ENCODE measurements at places on chromosomes 4 and X. TPM values are rescaled to one million over a fixed set of nuclear protein-coding genes. Genes with fewer than 3 reads are reported as not detected.

GRCh38 chr4:142474398-142475087 is 371.6 kb downstream of the INPP4B start:
- DNase-seq: no peak

DNA sequence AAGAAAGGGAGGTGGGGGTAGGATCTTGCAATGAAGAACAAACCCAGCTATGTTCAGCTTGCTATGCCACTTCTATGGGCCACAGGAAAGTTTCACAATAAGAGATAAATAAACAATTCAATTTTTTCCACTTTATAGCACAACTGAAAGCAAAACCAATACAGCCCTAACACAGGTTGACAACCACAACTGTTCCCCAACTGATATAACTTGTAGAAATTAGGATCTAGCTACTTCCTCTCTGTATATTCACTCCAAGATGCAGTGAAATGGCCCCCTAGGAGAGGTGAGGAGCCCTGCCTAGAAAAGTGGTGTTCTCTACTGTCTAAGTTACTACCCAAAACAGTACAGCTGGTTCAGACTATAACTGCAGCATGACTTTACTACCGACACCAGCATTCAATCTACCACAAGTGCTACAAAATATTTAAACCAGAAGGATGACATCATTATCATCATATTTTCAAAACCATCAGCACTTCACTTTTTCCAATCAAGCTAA is 77.0 kb downstream of the FBXW7 start:
- no peak for DNase-seq

The F9 gene
- not detected for total RNA-seq

The SNX25 gene
- total RNA-seq: 44.7 TPM

- DNase-seq: no peak
Measured at GRCh38 chrX:113001836-113002235, 161.2 kb upstream of the AMOT start.

The NDST4 gene
- total RNA-seq: not detected

The GAB3 gene
- total RNA-seq: 12.8 TPM

DNA sequence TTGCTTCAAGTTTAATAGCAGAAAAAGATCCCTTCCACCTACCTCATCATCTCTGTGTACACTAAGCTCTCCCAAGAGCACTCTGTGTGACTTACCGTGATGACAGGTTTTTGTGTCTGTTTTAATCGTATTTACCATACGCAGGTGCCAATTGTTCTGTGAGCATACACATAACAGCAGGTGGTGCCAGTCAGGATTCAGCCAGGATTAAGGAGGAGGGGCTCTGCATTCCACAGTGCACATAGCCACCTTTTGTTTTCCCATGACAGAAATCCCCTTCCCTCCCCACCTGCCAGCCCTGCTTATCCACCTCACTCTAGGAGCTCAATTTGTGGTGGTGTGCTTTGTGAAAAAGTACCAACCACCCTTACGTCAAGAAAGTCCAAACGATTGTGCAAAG is 14.8 kb downstream of the ANK2 start:
- DNase-seq: no peak

The SSX4 gene
- not detected for total RNA-seq

DNA sequence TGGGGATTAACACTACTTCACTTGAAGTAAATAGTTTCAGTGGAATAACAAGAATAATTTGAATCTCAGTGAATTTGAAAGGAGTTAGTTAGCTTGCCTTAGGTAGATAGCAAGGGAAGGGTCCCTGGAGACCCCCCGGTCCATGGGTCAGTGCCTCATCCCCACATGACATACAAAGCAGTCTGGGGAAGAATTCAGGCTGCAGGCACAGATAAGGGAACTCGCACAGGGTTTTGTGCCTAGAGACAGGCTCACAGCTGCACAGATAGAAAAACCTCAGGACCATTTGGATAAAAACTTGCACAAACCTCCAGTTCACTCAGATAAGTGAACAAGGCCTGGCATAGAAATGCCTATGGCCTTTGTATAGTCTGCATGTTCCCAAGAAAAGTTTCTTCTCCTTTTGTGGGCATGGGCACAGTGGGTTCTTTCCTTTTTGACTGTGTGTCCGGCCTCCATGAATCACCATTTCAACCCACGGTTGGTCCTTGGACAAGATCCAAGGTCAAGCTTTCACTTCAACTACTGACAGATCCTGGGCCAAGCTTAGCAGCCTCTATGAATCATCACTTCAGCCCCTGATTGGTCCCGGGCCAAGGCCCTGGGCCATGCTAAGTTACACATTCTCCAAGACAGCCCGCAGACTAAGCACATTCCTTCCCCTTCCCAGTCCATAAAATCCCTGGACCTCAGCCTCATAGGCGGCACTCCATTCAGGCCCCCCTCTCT is 108.3 kb upstream of the KLHL4 start:
- DNase-seq: peak; percentile 83

The ADH1C gene
- 3.4 TPM for total RNA-seq

DNA sequence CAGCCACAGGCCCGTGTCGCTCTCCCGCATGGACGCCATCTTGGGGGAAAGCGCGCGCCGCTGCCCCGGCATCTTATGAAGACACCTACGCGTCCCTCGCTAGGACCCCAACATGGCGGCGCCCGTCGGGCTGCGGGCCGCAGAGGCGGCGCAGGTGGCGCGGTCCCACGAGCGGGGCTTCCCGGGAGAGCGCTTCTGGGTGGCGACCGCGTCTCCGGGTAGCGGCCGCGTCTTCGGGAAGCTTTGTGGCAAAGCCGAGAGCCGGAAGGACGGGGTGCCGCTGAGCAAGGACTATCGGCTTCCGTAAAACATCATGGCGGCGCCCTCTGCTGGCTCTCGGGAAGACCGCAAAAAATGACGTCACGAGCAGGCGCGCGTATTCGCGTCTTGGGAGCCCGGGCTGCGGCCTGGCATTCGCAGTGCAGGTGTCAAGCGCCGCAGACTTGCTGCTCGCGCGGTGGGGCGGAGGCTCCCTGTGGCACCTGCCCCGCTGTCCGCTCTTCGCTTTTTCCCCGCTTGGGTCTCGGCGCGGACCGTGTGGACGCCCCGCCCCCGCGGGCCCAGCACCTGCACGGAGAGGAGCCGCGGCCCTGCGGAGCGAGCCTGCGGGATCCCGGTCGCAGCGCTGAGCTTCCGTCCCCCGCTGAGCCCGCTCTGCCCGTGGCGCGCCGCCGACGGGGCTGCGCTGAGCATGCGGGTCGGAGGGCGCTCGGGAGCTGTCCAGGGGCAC is at the start of gene NELFA:
Gene NELFA, minus strand, starts transcription at position 54 of the 730 bp plus-strand sequence. Its CDS starts 15 bp downstream, at position 39.
- peak; percentile 97 for DNase-seq

The PLP2 gene
- total RNA-seq: 159 TPM

DNA sequence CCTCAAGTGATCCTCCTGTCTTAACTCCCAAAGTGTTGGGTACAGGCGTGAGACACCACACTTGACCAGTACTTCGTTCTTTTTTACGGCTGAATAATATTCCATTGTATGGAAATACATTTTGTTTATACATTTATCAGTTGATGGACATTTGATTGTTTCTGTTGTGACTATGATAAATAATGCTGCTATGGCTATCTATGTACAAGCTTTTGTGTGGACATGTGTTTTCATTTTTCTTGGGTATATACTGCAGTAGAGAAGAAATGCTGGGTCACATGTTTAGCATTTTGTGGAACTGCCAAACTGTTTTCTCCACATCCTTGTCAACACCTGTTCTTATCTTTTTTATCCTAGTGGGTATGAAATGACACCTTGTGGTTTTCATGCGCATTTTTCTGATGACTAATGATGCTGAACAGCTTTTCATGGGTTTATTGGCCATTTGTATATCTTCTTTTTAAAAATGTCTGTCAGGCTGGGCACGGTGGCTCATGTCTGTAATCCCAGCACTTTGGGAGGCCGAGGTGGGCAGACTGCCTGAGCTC is 37.3 kb downstream of the SAT1 start:
- no peak for DNase-seq

DNA sequence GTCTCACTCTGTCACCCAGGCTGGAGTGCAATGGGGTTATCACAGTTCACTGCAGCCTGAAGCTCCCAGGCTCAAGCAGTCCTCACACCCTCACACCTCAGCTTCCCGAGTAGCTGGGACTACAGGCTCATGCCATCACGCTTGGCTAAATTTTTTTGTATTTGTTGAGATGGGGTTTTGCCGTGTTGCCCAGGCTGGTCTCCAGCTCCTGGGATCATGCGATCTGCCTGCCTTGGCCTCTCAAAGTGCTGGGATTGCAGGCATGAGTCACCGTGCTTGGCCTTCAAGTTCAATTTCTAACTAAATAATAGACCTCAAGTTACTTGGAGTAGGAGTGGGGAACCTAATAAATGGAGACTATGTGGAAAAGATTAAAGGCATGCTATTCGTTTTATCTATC is 48.9 kb downstream of the MND1 start:
- peak; percentile 80 for DNase-seq

DNA sequence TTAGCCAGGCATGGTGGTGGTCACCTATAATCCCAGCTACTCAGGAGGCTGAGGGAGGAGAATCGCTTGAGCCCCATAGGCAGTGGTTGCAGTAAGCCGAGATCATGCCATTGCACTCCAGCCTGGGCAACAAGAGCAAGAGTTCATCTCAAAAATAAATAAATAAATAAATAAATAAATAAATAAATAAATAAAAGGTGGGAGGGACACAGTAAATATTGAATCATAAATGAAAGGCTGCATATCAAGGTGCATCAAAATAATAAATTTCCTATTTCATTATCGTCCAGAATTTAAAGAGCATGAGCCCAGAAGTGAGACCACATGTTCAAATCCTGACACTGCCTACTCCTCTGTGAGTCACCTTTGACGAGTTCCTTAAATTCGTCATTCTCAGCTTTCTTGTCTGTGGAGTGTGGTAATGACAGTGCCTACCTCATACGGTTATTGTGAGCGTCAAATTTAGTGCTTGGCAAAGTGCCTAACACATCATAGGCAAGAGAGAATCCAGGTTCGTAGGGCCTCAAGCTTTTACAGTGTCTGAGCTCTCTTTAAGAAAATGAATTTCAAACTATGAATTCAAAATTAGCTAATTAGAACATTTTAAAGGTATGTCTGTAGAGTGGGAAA is 49.9 kb downstream of the IL15 start:
- no peak for DNase-seq

- no peak for DNase-seq
Measured at GRCh38 chrX:68919707-68920106, 90.9 kb downstream of the EFNB1 start.

GRCh38 chrX:124395145-124395880 is 49.0 kb downstream of the SH2D1A start:
- no peak for DNase-seq

- DNase-seq: no peak
Measured at GRCh38 chr4:37317104-37317643, 72.6 kb downstream of the NWD2 start.

- DNase-seq: no peak
Measured at GRCh38 chrX:122850326-122850725, 333.8 kb upstream of the GRIA3 start.

DNA sequence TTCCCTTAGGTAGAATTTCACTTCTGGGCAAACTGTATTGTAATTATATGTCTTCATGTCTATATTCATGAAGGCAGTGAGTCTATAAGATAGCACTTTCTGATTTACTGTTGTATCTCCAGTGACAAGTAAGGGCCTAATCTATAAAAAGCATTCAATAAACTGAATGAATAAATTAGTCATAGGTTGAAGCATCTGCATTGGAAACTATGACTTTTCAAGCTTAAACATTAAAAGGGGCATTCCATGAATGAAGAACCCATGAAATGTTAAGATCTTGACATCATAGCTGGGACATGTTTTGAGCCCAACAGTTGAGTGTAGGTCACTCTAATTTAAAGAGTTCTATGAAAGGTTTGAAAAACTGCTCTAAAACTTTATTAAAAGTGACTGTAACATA is 159.3 kb upstream of the LCORL start:
- no peak for DNase-seq

DNA sequence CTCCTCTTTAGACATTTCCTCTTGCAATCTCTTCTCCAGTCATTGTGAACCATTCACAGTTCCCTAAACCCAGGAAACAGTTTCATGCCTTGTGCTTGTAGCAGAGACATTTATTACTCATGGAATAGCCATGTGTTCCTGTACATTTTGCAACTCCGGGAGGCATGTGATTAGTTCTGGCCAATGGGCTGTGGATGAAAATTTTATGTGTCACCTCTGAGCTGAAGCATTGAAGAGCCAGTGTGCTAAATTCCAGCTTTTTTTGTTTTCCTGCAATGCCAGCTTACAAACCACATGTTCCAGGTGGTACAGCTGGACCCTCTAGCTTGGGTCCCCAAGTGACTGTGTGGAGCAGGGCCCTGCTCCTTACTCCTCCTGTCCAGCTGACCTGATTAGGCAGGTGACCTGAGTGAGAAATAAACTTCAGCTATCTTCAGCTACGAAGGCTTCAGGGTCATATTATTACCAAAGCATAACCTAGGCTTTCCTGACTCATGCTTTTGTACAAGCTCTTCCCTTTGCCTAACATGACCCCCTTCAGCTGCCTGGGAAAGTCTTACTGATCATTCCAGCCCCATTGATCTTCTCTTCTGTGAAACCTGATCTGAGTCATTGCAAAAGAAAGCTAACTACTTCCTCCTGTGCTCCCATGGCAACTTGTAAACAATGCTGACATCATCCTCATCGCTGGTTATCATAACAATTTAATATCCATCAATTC is 200.4 kb downstream of the PTTG2 start:
- DNase-seq: no peak

GRCh38 chrX:45191383-45191782 is 9.3 kb downstream of the DIPK2B start:
- no peak for DNase-seq

GRCh38 chr4:153651587-153651986 is 32.5 kb upstream of the TLR2 start:
- no peak for DNase-seq
